AG20443 (cell line): ENCODE measurements at places on chromosomes 7 and 10.

DNA sequence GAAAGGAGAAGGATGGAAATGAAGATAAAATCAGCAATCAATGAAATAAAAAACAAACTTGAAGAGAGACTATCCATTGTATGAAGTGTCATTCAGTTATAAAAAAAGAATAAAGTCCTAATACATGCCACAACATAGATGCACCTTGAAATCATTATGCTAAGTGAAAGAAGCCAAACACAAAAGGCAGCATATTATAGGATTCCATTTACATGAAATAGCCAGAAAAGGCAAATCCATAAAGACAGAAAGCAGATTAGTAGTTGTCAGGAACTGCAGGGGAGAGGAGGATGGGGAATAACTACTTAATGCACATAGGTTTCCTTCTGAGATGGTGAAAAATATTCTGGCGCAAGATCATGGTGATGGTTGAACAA lies 6.6 kb upstream of the PON1 start:
- DNase-seq = no peak

GRCh38 chr10:114096864-114097263 lies 53.2 kb downstream of the ADRB1 start:
- DNase-seq = no peak

- no peak for DNase-seq
Observed at GRCh38 chr10:72342911-72343310, 11.8 kb downstream of the DNAJB12 start.

GRCh38 chr10:26914898-26915297 lies 54.1 kb upstream of the ABI1 start:
- no peak for DNase-seq

- DNase-seq = no peak
Observed at GRCh38 chr10:101249171-101249581, 19.9 kb upstream of the LBX1 start.

DNA sequence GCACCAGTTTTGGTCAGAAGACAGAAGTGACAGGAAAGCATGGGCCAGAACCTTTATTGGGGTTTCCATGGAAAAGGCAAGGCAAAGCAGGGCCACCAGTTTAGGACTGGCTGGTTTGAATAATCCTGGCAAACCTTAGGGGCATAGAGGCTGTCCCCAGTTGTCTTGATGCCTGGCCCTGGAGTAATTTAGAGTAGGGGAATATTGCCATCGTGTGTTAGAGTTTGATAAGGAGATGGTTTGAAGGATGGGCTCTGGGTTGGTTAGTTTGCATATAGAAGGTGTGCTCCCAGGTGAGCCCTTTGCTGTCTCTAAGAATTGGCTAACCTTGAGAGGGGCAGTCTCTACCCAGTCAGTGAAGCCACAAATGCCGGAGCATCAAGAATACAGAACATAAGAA lies 79.6 kb downstream of the ZNF777 start:
- no peak for DNase-seq
